PC-9 (cell line): ENCODE measurements at places on chromosomes 3 and 15. TPM values are rescaled to one million over a fixed set of nuclear protein-coding genes. Genes with fewer than 3 reads are reported as not detected.

- DNase-seq = no peak
These were observed 763 bp downstream of the KBTBD8 start for GRCh38 chr3:66998904-66999235.

GRCh38 chr3:146227486-146227885, 23.4 kb downstream of the PLSCR4 start:
- DNase-seq = no peak

Gene CSPG4
- total RNA-seq = 2.4 and 2.6 TPM in 2 replicates

Gene PRR20G
- total RNA-seq = not detected in 2 replicates

DNA sequence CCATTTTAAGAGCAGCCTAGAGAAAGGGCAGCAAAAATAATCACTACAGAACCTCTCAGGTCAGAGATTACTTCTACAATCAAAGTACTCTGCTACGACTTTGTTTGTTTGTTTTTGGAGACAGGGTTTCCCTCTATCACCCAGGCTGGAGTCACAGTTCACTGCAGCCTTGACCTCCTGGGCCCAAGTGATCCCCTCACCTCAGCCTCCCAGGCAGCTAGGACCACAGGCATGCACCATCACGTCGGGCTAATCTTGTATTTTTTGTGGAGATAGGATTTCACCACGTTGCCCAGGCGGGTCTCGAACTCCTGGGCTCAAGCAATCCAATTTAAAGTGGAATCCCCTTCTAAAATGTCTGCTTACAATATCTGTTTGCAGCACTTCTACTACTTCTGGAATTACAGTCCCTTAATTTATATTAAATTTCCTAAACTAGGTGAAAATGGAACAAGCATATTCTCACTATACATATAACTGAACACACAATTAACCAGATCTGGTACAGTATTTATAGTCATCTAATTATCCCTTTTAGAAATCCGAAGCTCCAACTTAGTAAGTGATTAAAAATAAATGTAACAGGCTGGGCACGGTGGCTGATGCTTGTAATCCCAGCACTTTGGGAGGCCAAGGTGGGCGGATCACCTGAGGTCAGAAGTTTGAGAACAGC, 4.4 kb downstream of the UACA start:
- no peak for DNase-seq

GRCh38 chr15:92158426-92158825, 235.3 kb upstream of the ST8SIA2 start:
- peak; percentile 83 for DNase-seq

DNA sequence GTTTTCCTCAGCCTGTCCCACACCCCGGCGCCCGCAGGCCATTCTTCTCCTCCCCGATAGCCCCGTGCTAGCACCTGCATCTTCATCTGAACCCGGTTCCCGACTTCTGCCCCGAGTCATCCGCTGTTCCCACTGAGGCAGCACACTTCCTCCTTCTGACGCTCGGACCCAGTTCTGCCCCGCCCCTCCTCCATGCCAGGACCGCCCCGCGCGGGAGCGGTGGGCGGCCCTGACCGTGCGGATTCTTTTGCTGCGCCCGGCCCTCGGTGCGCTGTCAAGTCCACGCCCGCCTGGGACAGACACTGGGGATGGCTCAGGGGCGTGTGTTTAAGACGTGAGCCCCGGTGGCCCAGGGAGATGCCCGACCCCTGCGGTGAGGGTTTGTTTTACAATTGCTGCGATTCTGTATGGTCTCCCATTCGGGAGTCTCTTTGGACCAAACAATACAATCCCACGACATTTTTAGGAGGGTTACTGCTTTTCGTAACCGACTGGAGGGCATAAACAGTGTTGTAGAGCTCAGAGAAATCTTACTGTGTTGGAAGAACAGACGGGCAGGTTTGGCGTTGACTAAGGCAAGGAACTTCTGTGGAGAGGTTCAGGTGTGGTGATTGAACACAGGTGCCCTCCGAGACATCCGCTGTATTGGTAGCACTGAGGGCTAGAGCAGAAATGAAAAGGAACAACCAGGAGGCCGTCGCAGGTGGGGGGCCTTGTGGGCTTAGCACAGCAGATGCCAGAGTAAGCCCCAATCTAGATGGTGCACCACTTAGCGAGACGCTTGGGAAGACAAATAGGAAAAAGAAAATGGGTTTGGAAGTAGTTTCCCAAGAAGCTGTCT, 716 bp downstream of the PTPN23 start:
- DNase-seq = peak; percentile 71

Gene CLDN11
- 1.4 and 1.9 TPM in 2 replicates for total RNA-seq

DNA sequence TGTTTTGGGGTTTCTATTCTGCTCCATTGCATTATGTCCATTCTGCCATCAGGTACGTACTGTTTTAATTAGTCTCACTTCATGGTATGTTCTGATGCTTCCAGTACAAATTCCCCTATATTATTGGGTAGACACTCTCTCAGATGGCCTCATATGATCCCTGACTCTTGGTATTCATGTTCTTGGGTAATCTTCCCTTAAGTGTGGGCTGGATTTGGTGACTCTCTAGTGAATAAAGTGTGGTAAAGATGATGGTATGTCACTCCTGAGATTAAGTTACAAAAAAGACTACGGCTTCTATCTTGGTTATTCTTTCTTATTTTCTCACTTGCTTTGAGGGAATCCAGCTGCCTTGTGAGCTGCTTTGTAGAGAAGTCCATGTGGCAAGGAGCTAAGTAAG, 89.6 kb upstream of the TBC1D5 start:
- DNase-seq = no peak

Gene FETUB
- not detected in 2 replicates for total RNA-seq

GRCh38 chr3:77460326-77460725, 420.4 kb downstream of the ROBO2 start:
- DNase-seq = no peak

GRCh38 chr3:98482717-98483482, 14.6 kb upstream of the OR5K2 start:
- DNase-seq = peak; percentile 87

DNA sequence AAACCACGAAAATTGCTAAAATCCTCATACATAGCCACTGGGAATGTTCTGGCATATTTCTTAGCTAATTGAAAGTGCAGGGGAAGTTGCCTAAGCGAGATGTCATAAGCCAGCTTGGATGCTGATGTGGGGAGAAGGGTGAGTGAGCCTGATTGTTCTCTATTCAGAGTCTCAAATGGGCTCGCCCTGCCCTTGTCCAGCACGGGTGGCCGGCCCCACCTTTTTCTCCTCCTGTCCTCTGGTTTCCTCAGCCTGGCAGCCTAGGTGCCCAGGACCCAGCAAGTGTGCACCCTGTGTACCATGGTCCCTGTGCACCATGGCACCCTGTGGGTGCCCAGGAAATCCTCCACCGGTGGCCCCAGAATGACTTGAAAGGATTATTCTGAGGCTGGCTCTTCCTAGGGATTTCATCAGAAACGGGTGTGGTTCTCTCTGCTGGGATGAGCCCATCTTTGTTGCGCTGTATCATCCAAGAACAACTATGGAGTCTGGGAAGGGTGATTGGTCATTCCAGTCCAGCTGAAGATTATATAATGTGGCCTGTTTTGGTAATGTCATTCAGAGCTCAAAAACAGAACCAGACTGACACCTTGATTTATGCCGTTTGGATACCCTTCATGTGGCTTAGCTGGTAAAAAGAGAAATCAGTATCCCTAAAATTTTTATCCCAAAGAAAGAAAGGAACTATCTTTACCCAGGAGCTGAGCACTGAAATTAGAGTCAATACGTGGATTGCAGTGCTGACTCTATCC, 150.8 kb upstream of the BHLHE40 start:
- no peak for DNase-seq

Gene OXTR
- total RNA-seq = 3.4 and 6.9 TPM in 2 replicates

Gene SYNM
- 2.2 and 2.4 TPM in 2 replicates for total RNA-seq

DNA sequence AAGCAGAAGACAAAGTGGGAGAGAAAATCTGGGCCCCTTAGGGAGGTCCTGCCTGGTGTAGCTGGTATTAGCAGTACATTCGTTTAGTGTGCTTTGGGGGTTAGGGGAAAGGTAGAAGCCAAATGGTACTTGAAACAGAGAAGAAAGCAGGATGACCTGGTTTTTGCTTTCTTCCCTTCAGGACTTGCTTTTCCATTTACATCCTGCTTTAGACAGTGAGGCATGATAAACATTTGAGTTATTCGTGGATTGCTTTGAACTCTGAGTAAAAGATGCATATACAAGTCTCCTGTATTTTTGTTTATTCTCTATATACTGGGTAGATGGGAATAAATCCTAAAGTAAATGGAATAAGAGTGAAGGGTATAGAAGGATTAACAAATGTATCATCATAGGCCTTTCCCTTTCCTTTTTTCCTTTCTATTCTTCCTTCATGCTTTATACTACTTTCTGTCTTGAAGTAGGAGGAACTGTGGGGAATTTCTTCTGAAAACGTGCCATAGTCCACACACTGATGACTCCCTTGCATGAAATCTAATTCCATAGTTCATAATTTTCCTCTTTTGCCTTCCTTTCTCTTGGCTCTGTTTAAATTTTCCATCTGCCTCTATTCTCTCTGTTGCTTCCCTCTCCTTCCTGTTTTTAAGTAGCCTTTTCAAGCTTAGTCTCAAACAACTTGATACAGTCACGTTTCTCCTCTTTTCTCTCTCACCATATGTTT, 139.5 kb upstream of the RBMS3 start:
- DNase-seq = no peak

DNA sequence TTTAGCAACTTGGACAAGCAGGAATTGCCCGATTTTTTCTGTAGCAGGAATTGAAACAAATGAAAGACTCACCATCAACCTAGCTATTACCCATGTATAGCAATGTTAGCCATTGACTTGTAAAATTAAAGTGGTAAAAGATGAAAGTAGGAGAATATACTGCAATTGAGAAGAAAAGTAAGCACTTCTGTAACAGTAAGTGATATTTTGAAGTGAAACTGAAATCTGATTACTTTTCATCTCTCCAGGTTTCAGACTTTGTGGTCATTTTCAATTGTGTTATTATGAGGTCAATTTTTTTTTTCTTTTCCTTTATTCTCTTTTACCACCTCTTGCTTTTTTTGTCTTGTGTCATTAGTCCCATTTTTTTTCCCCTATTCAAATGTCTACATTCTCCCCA, 1078.2 kb downstream of the ZPLD1 start:
- DNase-seq = no peak

Gene DLG1
- 193 and 201 TPM in 2 replicates for total RNA-seq

GRCh38 chr15:34682674-34683073, 72.1 kb downstream of the GJD2 start:
- DNase-seq = peak; percentile 37

GRCh38 chr3:21898316-21898715, 147.3 kb upstream of the ZNF385D start:
- no peak for DNase-seq

DNA sequence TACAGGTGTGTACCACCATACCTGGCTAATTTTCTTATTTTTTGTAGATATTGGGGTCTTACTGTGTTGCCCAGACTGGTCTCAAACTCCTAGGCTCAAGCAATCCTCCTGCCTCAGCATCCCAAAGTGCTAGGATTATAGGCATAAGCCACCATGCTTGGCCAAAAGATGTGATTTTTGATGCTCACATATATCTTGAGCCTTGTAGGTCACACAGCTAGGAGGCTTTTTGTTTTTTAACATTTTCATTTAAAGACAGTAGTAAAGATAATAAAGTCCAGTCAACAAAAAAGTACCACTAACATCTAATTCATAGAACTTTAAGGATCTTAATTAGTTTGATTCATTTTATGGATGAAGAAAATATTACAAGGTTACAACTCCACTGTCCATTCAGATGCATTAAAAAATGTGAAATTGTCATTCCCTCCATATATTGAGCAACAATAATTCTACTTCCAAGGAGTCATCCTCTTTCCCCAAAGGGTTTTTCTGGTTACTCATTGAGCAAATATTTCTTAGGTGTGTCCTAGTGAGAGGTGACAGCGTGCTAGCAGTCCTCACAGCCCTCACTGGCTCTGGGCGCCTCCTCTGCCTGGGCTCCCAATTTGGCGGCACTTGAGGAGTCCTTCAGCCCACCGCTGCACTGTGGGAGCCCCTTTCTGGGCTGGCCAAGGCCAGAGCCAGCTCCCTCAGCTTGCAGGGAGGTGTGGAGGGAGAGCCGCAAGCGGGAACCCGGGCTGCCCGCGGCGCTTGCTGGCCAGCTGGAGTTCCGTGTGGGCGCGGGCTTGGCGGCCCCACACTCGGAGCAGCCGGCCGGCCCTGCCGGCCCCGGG, 8.3 kb upstream of the TASOR start:
- peak; percentile 56 for DNase-seq

GRCh38 chr3:133792171-133792763, 13.3 kb upstream of the SRPRB start:
- DNase-seq = no peak

GRCh38 chr3:74630602-74631001, 16.1 kb upstream of the CNTN3 start:
- no peak for DNase-seq

GRCh38 chr3:194773771-194774455, 88.2 kb downstream of the FAM43A start:
- no peak for DNase-seq

DNA sequence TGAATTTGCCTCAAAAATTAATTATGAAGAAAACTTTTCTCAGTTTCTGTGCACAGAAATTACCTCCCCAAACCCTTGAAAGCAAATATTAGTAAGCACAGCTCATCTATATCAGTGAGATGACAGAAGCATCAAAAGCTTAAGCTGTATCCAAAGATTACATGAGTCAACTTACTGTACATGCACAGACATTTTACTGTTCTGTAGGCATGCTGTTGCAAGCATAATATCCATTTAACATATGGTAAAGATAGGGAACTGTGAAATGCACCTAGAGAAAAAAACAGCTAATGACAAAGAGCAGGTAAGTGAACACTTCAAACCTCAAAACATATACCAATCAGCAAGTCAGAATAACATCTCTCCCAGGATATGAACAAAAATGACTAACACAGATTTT, 20.9 kb downstream of the SHOX2 start:
- no peak for DNase-seq

GRCh38 chr3:56547486-56547885, 9.5 kb upstream of the CCDC66 start:
- no peak for DNase-seq

GRCh38 chr3:52137311-52137710, 16.9 kb downstream of the POC1A start:
- DNase-seq = no peak

DNA sequence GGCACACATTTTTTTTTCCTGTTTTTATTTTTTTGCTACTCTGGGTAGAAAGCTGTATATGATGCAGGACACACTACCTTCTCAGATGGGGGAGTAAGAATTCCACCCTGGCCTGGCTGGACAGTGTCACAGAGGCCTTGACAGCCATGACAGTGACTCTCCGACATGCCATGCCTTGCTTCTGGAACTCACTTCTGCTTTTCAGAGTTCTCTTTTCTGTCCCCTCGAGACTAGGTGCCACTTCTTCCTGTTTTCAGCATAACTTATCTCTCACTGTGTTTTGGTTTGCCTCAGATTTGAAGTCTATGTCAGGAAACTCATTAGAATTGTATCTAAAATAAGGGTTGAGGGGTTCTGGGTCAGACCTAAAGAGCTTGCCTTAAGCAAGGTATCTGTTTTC, 69.1 kb upstream of the SEC13 start:
- DNase-seq = no peak

- no peak for DNase-seq
These were observed 9.1 kb downstream of the CDAN1 start for GRCh38 chr15:42727750-42728381.

Gene OIP5
- total RNA-seq = 23.9 and 25.4 TPM in 2 replicates

- DNase-seq = no peak
These were observed 28.1 kb downstream of the RPSA start for GRCh38 chr3:39434574-39434973.

Gene IL12A
- 0.28 and 0.40 TPM in 2 replicates for total RNA-seq
